ENCODE measurements at places on chromosomes 2 and 18.

GRCh38 chr2:144201868-144202468 lies 318.0 kb downstream of the ZEB2 start:
- H3K27me3 ChIP-seq, result no peaks in the 10 kb centered on the region
- DNase-seq, result no peak
- H3K27ac ChIP-seq, result no peak overlapping the region
- H3K4me1 ChIP-seq, result no peaks in the 10 kb centered on the region

- no peak overlapping the region for H3K27ac ChIP-seq
- no peaks in the 10 kb centered on the region for H3K27me3 ChIP-seq
- no peak for DNase-seq
- H3K4me1 ChIP-seq, result no peaks in the 10 kb centered on the region
Measured at GRCh38 chr2:189862751-189863150, 78.5 kb downstream of the PMS1 start.

GRCh38 chr2:100367163-100367562 lies 44.9 kb upstream of the LONRF2 start:
- H3K36me3 ChIP-seq, result no peaks in the 10 kb centered on the region
- H3K4me1 ChIP-seq, result no peaks in the 10 kb centered on the region
- DNase-seq, result no peak
- no peak overlapping the region for H3K27ac ChIP-seq
- H3K27me3 ChIP-seq, result no peaks in the 10 kb centered on the region

- H3K27ac ChIP-seq, result no peak overlapping the region
- H3K4me1 ChIP-seq, result peaks cover 19% of the 10 kb centered on the region
- no peaks in the 10 kb centered on the region for H3K27me3 ChIP-seq
Measured at GRCh38 chr2:134319596-134320254, 65.9 kb downstream of the MGAT5 start.

GRCh38 chr2:146801886-146802285 lies 1042.9 kb upstream of the ACVR2A start:
- no peak overlapping the region for H3K27ac ChIP-seq
- no peaks in the 10 kb centered on the region for H3K36me3 ChIP-seq
- no peaks in the 10 kb centered on the region for H3K27me3 ChIP-seq
- H3K4me3 ChIP-seq, result no peak overlapping the region
- no peak for DNase-seq

GRCh38 chr2:234635284-234635683 lies 138.4 kb upstream of the ARL4C start:
- DNase-seq, result no peak
- no peak overlapping the region for H3K27ac ChIP-seq
- no peaks in the 10 kb centered on the region for H3K4me1 ChIP-seq
- H3K36me3 ChIP-seq, result no peaks in the 10 kb centered on the region
- H3K27me3 ChIP-seq, result no peaks in the 10 kb centered on the region

DNA sequence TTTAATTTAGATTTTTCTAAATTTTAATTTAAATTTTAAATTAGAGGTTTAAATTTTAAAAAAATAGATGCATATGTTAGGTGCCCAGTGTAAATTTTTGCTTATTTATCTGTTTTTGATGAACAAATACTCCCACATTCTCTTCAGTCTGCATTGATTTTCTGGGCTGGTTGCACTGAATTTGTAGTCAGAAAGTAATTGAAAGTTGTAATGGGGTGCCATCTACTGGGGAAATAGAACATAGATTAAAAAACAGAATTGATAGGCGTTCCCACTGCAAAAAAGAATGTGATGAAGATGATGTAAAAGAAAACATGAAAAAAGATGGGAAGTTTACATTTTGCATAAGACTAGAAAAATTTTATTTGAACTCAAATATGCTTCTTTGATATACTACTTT lies 51.7 kb upstream of the CCDC85A start:
- DNase-seq, result no peak
- no peaks in the 10 kb centered on the region for H3K27me3 ChIP-seq

- DNase-seq, result no peak
- no peaks in the 10 kb centered on the region for H3K36me3 ChIP-seq
- no peaks in the 10 kb centered on the region for H3K27me3 ChIP-seq
- no peak overlapping the region for H3K27ac ChIP-seq
- H3K4me3 ChIP-seq, result no peak overlapping the region
- H3K4me1 ChIP-seq, result peaks cover 7% of the 10 kb centered on the region
Measured at GRCh38 chr18:61597316-61597715, 264.1 kb downstream of the CDH20 start.

DNA sequence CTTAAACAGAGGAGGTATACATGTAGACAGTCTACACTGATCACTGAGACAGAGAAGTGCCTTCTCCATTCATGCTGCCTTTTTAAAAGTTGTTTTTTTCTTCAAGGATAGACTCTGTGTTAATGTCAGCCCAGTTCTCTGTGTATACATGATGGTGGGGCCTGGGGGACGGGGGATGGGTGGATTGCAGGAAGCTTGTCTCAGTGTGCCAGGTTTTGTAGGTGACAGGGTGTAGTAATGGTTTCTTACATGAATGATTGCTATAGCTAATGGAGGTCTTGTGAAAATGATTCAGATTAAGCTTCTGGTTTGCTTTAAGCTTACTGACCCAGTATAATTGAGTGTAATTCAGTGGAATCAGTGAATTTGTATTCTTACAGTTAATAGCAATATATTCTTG lies 423.6 kb downstream of the PTPRM start:
- no peak overlapping the region for H3K4me3 ChIP-seq
- no peaks in the 10 kb centered on the region for H3K4me1 ChIP-seq
- H3K27ac ChIP-seq, result no peak overlapping the region
- DNase-seq, result no peak
- H3K36me3 ChIP-seq, result no peaks in the 10 kb centered on the region

- H3K4me1 ChIP-seq, result peaks cover 16% of the 10 kb centered on the region
- no peak overlapping the region for H3K27ac ChIP-seq
- no peak overlapping the region for H3K4me3 ChIP-seq
- peaks cover 18% of the 10 kb centered on the region for H3K36me3 ChIP-seq
- DNase-seq, result no peak
Measured at GRCh38 chr18:57619876-57620275, 1.8 kb downstream of the NARS1 start.

GRCh38 chr2:217937446-217937845 lies 65.3 kb downstream of the TNS1 start:
- peak overlapping the region; percentile 1 for H3K4me3 ChIP-seq
- H3K36me3 ChIP-seq, result no peaks in the 10 kb centered on the region
- no peak for DNase-seq

GRCh38 chr18:59700535-59700967 lies 3.3 kb upstream of the CCBE1 start:
- no peaks in the 10 kb centered on the region for H3K27me3 ChIP-seq
- no peak overlapping the region for H3K4me3 ChIP-seq
- no peaks in the 10 kb centered on the region for H3K4me1 ChIP-seq
- no peaks in the 10 kb centered on the region for H3K36me3 ChIP-seq

DNA sequence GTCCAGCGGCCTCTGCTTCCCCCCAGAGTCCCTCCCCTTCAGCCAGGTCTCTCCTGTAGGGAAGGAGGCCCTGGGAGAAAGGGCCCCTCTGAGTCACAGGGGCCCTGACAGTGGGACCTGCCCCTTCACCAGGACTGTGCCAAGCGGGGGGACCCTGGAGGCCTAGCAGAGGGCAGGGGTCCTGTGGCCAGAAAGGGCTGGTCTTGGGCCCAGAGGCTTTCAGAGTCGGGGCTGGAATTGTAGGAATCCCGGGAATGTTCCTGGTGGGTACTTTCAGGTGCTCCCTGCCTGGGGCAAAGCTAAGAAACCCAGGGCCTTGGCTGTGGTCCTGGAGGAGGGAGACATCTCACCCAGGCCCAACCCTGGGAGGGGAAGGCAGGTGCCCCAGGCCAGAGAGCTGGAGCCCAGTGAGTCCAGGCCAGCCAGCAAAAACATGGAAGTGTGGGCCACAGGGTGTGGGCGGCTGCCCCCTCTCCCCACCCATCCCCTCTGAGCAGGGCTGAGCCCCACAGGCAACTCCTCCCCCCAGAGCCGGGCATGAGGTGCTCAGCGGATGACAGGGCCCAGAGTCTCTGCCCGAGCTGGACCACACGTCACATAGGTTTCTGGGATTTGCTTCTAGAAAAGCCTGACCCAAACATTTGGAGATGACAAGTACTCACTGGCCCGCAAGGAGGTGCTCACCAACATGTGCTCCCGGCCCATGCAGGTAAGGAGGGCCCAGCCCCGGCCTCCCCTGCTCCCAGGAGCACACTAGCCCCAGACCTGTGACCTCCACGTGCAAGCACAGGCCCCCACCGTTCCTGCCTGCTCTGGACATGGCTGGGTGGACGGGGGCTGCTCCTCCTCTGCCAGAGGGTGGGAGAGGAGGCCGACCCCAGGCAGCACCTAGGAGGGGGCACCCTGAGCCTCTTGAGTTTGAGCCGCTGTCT lies 48.2 kb upstream of the ALPP start:
- no peak for DNase-seq
- H3K4me1 ChIP-seq, result no peaks in the 10 kb centered on the region
- H3K27ac ChIP-seq, result no peak overlapping the region
- H3K27me3 ChIP-seq, result no peaks in the 10 kb centered on the region

DNA sequence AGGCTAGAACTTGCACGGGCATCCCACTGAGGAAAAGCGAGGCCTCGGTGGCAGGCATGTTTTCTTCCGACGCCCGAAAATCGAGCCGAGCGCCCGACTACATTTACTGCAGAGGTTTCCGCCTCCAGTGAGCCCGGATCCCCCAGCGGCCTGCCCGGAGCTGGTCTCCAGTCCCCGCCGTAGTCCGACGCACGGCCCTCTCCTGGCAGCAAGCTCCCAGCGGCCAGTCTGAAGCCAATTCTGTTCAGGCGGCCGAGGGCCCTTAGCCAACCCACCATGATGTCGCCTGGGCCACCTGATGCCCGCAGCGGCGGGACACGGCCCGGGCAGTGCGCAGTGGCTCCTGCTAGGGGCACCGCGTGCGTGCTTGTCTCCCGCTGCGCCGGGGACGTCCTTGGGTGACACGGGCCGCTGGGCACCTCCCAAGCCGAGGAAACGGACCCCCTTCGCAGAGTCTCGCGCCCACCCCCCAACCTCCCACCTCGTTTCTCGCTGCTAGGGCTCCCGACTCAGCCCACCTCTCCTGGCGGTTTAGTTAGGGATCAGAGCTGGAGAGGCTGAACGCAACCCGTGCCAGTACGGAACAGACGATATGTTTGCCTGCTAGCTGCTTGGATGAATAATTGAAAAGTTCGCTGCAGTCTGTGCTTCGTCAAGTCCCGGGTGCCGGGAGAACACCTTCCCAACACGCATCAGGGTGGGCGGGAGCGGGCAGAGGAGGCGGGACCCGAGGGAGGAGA lies 5.3 kb downstream of the ONECUT2 start:
- no peaks in the 10 kb centered on the region for H3K36me3 ChIP-seq
- H3K4me1 ChIP-seq, result peaks cover 45% of the 10 kb centered on the region
- no peak overlapping the region for H3K27ac ChIP-seq

GRCh38 chr18:13551305-13551603 lies 175.1 kb downstream of the FAM210A start:
- no peak for DNase-seq
- no peak overlapping the region for H3K4me3 ChIP-seq
- no peak overlapping the region for H3K27ac ChIP-seq
- no peaks in the 10 kb centered on the region for H3K36me3 ChIP-seq

DNA sequence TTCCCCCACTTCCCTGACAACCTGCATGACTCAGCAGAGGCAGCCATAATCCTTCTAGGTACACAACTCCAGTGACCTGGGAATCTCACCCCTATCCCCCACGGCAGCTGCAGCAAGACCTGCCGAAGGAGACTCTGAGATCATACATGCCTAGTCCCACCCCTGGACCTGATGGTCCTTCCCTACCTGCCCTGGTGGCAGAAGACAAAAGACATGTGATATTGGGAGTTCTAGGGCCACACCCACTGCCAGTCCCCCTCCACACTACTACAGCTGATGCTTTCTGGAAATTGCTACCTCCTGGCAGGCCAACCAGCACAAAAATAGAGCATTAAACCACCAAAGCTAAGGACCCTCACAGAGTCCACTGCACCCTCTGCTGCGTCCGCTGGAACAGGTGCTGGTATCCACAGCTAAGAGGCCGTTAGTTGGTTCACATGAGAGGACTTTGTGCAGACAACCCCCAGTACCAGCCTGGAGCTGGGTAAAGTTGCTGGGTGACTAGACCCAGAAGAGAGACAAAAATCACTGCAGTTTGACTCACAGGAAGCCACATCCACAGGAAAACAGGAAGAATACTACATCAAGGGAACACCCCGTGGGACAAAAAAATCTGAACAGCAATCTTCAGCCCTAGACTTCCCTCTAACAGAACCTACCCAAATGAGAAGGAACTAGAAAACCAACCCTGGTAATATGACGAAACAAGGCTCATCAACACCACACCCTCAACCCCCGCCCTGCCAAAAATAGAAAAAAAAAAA lies 12.5 kb downstream of the MARCO start:
- H3K36me3 ChIP-seq, result no peaks in the 10 kb centered on the region
- no peak for DNase-seq
- H3K4me3 ChIP-seq, result no peak overlapping the region

DNA sequence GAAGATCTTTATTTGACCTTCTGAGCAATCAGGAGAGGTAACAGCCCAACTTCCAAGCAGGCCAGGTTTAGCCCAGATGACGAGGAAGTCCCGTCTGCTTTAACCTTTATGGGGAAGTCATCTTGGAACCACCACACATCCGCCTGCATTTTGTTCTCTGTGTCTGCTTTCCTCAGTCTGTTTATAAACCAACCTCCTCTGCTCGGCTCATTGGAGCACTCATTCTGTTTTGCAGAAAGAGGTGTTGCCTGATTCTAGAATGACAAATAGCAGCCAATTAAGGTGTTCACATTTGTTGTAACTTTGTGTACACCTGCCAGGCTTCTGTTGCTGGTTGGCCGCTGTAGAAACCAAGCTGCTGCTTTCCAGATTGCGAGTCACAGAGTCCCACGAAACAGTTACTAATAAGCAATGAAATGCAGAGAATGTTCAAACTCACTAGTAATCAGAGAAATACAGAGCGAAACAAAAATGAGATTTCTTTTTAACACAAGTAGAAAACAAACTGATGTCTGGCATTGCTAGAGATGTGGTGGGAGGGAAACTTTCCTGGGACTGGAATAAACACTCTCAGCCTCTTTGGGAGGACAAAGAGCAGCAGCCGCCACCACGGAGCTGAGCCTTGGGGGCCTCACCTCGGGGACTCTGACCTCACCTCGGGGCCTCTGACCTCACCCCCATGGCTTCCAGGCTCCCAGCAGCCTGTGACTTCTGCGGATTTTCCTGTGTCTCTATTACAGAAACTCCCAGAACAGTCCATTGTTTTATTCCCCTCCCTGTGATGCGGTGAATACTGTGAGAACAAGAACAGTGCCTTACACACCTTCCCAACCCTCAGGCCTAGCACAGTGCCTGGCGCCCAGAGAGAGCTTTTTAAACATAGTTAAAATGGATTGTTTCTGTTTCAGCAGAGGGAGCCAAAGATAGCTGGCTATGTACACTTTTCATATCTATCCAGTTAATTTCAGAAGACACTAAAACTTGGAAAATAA lies 64.0 kb downstream of the MBP start:
- peaks cover 72% of the 10 kb centered on the region for H3K4me1 ChIP-seq
- H3K27ac ChIP-seq, result peak overlapping the region; percentile 89
- no peak for DNase-seq

Measured in upper lobe of left lung (tissue), 6 donors.